ENCODE measurements at places on chromosomes 3 and 15.
A peak's percentile ranks its signal among the peaks of the same experiment; 100 is the strongest.

DNA sequence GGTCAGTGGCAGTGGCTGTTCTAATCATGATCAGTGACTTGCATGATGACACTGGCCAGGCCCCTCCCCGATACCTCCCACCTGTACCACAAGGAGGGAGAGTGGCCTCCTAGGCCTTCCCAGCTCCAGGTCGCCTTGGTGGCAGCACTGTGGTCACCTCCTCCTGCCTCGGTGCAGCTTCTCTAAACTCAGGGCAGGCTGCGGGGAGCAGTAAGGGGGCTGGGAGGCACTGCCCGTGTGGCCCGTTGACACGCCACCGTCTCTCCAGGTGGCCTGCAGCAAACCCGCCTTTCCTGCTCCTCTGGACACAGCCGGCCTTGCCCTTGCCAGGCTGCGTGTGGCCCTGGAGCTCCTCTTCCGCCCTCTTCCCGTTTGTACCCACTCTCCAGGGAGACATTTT is 184.1 kb downstream of the XXYLT1 start:
- no peak for DNase-seq

- no peak for DNase-seq
These were observed 27.6 kb downstream of the HDAC11 start for GRCh38 chr3:13507570-13508339.

- DNase-seq: no peak
These were observed 205.0 kb upstream of the ADAMTS9 start for GRCh38 chr3:64892671-64893309.

GRCh38 chr3:69691860-69692259 is 47.4 kb upstream of the MITF start:
- DNase-seq: no peak

- DNase-seq: no peak
These were observed 1.5 kb downstream of the CRYBG3 start for GRCh38 chr3:97823046-97824004.

- DNase-seq: no peak
These were observed 325.9 kb downstream of the MECOM start for GRCh38 chr3:169337500-169338078.

GRCh38 chr3:111668888-111669488 is 73.8 kb upstream of the ZBED2 start:
- DNase-seq: peak; percentile 69

Measured in CD4-positive, alpha-beta T cell treated with Interleukin-17A for 1 hour (primary cell).